ENCODE measurements at places on chromosomes 5 and 9. TPM values are rescaled to one million over a fixed set of nuclear protein-coding genes. Genes with fewer than 3 reads are reported as not detected.

FOXE1 gene
- 2.2 TPM for total RNA-seq

YIPF5 gene
- total RNA-seq = 48.0 TPM

PCDHA12 gene
- 5.2 TPM for total RNA-seq

PIP5K1B gene
- 10.1 TPM for total RNA-seq

GNA14 gene
- total RNA-seq = 10.4 TPM

FGFR4 gene
- total RNA-seq = 72.6 TPM

PCDHA9 gene
- total RNA-seq = 0.85 TPM

FOXD4L5 gene
- 0.09 TPM for total RNA-seq

S1PR3 gene
- 36.4 TPM for total RNA-seq

GAS1 gene
- total RNA-seq = 8.2 TPM

IL7R gene
- total RNA-seq = 53.7 TPM

SNCAIP gene
- total RNA-seq = 7.8 TPM

PROB1 gene
- total RNA-seq = 3.8 TPM

GABRA1 gene
- not detected for total RNA-seq

RASEF gene
- 11.9 TPM for total RNA-seq

PITX1 gene
- total RNA-seq = not detected

ZBTB43 gene
- 18.8 TPM for total RNA-seq

KCNN2 gene
- 1.5 TPM for total RNA-seq

C9orf72 gene
- total RNA-seq = 16.1 TPM

- DNase-seq = peak; percentile 75
Observed at GRCh38 chr9:134366223-134367031, 40.2 kb downstream of the RXRA start.

- no peak for DNase-seq
Observed at GRCh38 chr9:82126256-82126655, 137.7 kb downstream of the SPATA31D1 start.

GRCh38 chr5:91957666-91958065, 574.5 kb upstream of the ARRDC3 start:
- no peak for DNase-seq

DNA sequence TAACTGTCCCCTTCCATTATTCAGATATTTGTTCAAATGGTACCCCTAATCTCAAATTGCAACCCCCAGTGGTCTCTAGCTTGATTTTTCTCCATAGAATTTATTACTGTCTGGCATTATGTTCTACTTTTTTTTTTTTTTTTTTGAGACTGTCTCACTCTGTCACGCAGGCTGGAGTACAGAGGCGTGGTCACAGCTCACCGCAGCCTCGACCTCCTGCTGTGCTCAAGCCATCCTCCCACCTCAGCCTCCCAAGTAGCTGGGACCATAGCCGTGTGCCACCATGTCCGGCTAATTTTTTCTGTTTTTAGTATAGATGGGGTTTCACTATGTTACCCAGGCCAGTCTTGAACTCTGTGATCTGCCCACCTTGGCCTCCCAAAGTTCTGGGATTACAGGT, 2.0 kb upstream of the REEP5 start:
- DNase-seq = peak; percentile 31

DNA sequence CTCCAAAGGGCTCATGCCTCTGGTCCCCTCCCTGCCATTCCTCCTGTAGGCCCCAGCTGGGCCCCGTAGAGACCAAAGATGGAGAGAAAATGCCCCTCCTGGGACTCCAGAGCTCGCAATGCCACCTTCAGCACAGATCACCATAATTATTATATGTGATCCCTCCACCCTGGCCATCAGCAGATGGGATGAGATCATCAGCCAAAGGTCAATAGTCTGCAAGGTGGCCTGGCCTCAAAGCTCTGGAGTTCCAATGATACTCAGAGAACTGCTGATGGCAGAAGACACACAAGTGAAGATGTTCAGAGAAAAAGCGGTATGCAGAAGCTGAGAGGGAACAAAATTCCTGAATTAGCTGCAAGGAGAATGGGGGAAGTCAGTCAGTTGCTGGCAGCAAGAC, 5.0 kb downstream of the RPP25L start:
- DNase-seq = no peak

GRCh38 chr9:123129423-123129822, 96.0 kb downstream of the GPR21 start:
- no peak for DNase-seq

DNA sequence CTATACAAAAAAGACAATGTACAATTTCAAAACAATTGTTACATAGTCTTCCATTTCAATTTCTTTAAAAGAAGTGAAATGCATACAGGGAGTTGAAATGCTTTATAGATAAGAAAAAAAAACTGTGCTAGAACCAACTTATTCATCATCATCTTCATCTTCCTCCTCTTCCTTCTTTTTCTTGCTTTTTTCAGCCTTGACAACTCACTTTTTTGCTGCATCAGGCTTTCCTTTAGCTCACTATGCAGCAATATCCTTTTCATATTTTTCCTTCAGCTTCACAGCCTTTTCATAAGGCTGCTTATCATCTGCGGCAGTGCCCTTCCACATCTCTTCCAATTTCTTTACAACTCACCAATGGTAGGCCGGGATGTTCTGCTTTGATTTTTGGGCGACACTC, 4.4 kb downstream of the LHFPL2 start:
- DNase-seq = no peak

DNA sequence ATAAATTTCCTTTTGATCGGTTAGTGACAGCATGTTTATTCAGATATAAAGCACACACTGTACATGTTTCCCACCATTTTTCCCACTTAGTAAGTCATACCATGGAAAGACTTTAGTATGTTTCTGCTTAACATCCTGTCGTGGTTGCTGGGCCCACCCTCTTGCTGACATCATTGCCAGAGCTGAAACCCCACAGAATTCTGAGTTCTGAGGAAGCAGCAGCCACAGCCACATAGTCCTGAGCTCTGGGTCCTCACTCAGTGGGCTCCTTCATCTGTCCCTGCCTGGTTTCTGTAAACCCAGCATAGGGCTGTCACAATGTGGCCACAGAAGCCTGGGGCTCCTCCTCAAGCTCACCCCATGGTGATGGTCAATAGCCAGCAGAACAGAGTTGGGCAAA, 441.5 kb downstream of the ENC1 start:
- DNase-seq = no peak

- no peak for DNase-seq
Observed at GRCh38 chr5:16980983-16981382, 44.9 kb upstream of the MYO10 start.

- DNase-seq = no peak
Observed at GRCh38 chr5:129217179-129217578, 122.6 kb downstream of the ISOC1 start.

GRCh38 chr5:140400730-140401361, 787 bp upstream of the ANKHD1 start:
- DNase-seq = peak; percentile 96

GRCh38 chr9:95311961-95312360, 5.5 kb downstream of the FANCC start:
- DNase-seq = no peak

DNA sequence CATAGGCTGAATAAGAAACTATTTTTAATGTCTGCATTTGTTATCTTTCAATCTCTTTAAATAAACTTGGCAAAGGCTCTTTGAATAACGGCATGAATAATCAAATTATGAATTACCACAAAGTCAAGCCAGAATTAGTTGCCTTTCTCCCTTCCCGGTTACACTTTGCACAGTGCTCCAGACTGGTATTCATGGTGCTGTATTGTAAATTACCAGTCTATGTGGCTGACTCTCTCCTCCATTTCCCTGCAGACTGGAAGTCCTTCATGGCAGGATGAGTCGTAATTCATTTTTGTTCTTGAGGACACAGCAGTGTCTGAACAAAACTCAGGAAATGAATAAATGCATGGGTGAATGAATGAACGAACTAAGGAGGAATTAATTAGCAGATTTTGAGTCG, 142.9 kb downstream of the GNA14 start:
- no peak for DNase-seq

- DNase-seq = no peak
Observed at GRCh38 chr5:54828151-54828550, 157.2 kb downstream of the ESM1 start.

- no peak for DNase-seq
Observed at GRCh38 chr9:86598411-86599239, 244.4 kb upstream of the TUT7 start.

GRCh38 chr5:86337667-86338460, 279.9 kb upstream of the COX7C start:
- no peak for DNase-seq

DNA sequence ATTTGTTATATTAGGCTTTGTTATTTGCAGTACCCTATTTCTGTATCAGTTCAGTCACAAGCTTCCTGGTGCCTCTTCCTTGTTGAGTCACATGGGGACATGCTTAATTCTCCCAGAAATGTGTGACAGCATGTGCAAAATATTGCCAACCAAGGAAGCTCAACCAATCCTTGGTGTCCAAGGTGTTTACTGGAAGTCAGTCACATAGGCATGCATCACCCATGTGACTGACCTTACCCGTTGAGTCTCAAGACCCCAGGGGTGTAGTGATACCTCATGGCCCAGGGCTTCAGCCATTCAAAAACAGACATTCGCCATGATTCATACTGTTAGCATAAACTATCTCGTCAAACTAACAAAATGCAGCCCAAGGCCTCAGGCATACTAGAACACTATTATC, 9.3 kb upstream of the ANKDD1B start:
- no peak for DNase-seq

DNA sequence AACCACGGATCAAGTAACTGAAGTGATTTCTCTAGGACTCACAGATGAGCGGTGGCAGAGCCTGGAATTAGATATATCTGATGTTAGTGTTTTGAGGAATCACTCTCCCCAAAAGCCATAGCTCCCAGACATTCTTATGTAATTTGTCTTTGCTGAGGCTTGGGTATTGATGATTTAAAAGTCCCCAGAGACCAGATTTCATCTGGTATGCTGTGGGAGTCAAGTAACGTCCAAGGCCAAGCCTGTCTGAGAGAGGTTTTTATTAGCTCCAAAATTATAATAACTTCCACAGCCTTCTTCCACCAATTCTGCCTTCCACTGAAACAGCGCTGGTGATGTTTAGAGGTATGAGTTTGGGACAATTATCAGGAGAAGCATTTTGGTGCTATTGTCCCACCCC, 21.3 kb upstream of the KCNIP1 start:
- DNase-seq = no peak

GRCh38 chr9:86697213-86697612, 250.1 kb downstream of the GAS1 start:
- no peak for DNase-seq

- DNase-seq = no peak
Observed at GRCh38 chr5:14077501-14077900, 65.6 kb upstream of the TRIO start.

GRCh38 chr5:175116466-175117048, 327.4 kb downstream of the DRD1 start:
- DNase-seq = no peak

GRCh38 chr9:526904-527591, 312.4 kb downstream of the DOCK8 start:
- DNase-seq = no peak

DNA sequence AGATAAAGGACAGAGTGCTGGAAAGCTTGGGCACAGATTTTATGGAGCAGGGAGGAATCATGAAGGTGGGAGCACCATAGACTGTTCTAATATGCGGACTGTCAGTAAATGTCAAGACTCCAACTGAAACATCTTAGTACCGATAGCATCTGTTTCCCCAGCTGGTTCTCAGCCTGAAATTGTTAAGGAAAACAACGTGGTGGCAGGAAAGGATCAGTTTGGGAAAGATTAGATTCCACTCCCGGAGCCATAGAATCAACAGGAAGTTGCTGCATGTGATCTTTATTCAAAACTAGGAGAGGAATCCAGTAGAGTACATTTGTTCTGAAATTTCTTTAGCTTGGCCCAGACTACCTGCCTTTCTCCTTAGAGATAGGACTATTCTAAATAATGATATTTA, 559.1 kb downstream of the CSNK1G3 start:
- DNase-seq = no peak

DNA sequence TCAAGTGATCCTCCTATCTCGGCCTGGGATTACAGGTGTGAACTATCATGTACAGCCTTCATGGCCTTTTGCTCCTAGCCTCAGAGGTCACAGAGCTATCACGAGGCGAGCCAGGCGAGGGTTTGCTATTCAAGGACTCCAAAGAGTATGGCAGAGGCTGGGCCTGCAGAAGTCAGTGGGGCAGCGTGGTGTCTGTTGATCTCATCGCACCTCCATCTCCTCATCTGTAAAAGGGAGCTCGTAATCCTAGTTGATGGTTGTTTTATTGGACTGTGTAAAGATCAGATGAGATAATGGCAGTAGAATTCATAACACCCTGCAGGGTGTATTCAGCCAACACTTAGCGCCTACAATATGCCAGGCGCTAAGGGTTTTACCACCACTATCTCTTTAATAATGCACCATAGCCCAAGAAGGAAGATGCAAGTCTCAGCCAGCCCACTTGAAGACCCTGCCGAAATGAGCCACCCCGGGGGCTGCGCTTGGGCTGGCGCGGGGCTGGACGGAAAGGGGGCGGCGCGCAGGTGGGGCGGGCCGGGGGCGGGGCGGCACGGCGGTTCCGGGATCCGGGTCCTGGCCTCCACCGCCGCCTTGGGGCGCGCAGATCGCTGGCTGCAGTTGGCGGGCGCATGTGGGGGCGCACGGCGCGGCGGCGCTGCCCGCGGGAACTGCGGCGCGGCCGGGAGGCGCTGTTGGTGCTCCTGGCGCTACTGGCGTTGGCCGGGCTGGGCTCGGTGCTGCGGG, at the start of gene GALNT12:
TSS of gene GALNT12 (plus strand) at position 601 of the 744 bp plus-strand sequence. CDS start at position 630, 29 bp downstream.
- DNase-seq = peak; percentile 25

DNA sequence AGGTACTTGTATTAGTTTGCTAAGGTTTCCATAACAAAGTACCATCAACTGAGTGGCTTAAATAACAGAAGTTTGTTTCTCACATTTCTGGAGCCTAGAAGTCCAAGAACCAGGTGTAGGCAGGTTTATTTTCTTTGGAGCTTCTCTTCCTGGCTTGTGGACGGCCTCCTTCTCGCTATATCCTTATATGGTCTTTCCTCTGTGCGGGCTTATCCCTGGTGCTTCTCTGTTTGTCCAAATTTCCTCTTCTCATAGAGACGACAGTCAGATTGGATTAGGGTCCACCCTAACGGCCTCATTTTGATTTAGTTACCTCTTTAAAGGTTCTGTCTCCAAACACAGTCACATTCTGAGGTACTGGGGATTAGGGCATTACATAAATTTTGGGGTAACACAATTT, 88.3 kb downstream of the RMI1 start:
- DNase-seq = no peak

- DNase-seq = no peak
Observed at GRCh38 chr5:34669931-34670516, 13.9 kb downstream of the RAI14 start.

- DNase-seq = no peak
Observed at GRCh38 chr9:109403116-109403515, 82.3 kb upstream of the EPB41L4B start.

- DNase-seq = peak; percentile 64
Observed at GRCh38 chr9:136083558-136084062, 11.5 kb downstream of the NACC2 start.

DNA sequence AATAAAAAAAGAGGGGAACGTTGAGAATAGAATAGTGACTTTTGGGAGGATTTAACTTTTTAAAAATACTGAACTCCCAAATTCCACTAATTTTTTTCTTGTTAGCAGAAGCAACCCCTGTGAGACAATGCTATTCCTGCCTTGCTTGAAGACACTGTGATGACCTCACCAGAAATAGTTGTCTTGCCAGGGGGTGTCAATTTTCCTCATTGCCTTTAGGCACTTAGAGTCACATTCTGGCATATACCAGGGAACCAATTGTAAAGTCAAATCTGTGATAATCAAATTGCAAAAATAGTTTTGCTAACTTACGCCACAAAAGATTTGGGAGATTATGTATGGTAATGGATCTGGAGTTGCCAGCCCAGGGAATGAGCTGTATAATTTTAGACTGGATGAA, 42.8 kb upstream of the RPS23 start:
- no peak for DNase-seq

- no peak for DNase-seq
Observed at GRCh38 chr5:156971848-156972525, 9.0 kb upstream of the TIMD4 start.

Data from kidney (tissue), 22 donors.